Frontal cortex (tissue), 4 donors: ENCODE measurements at places on chromosomes 5 and 9. TPM values are rescaled to one million over a fixed set of nuclear protein-coding genes. Genes with fewer than 3 reads are reported as not detected.

SPTAN1 gene
- 810 TPM for total RNA-seq

C8G gene
- not detected for total RNA-seq

SLC34A3 gene
- total RNA-seq: not detected

TTC23L gene
- 5.7 TPM for total RNA-seq

DNA sequence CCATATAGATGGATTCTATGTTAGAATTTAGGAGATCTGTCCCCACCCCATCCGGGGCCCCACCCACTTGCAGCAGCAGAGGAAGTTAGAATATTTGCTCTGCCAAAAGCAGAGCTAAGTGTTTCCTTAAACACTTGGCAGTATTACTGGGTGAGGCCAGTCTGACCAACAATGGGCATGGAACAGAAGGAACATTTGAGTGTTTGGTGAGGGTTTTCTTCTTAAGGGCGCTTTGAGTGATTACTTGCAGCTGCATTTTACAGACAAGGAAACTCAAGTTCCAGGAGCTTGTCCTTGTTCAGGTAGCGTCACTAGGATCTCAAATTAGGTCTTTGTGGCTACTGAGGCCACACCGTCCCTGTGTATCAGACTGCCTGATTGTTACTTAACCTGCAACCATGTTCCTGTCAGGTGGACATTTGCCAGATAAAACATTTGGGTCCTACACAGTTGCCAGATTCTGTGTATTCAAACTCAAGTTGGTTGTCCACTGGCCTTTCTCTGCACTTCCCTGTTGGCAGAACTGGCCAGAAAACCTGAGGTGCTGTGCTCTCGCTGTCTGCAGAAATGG lies 59.3 kb downstream of the SLC46A2 start:
- no peak for DNase-seq

GRCh38 chr5:179122411-179123108 lies 62.4 kb downstream of the ZNF354C start:
- no peak for DNase-seq

DNA sequence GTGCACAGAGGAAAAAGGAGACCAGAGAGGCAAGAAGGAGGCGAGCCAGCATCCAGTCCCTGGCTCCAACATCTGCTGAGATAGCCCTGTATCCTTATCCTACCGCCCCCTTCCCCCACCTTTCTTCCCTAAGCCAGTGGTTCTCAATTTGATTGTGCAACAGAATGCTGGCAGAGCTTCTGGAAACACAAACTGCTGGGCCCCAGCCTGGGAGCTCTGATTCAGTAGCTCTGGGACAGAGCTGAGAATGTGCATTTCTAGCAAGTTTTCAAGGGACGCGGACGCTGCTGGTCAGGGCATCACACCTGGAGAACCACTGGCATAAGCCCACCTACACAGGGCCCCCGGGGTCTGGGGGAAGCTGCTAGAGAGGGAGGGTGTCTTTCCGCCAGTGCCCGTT lies 21.1 kb downstream of the AK8 start:
- no peak for DNase-seq

DNA sequence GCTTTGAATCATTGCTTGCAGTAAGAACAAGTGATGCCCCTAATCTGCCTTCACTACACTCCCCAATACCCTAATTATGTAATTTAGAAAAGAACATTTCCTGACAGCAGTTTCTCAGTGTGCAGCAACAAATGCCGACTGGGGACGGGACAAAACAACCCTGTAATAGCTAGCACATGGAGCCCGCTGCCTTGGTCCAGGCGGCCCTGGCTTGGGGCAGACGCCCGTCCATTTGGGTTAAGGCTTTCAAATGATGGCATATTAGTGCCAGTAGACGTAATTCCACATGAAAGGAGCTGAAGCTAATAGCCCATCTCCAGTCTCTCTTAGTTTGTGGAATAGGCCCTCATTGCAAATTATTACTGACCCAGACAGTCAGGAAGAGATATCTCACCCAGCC lies 150.6 kb upstream of the PITX1 start:
- DNase-seq: no peak

- peak; percentile 20 for DNase-seq
These were observed 469 bp downstream of the AGTPBP1 start for GRCh38 chr9:85741095-85741874.
